ENCODE measurements at places on chromosomes 7 and 10.

DNA sequence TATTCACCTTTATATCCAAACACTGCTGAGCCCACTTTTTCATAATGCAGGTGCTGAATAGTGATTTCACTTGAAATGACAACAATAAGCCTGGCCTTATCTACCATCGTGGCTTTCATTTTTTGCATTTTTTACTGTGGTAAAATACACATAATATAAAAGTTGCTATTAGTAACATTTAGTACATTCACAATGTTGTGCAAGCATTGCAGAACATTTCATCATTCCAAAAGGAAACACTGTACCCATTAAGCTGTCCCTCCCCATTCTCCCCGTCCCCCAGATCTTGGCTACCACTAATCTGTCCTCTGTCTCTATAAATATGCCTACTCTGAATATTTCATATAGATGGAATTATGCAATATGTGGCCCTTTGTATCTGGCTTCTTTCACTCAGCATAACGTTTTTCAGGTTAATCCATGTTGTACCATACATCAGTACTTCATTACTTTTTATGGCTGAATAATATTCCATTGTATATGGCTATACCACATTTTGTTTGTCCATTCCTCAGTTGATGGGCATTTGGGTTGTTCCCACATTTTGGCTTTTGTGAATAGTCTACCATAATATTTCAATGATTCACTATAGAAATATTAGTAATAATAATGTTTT, 68.5 kb upstream of the ARID5B start:
- peak; percentile 28 for DNase-seq

- DNase-seq, result no peak
Measured at GRCh38 chr7:2260820-2261219, 18.8 kb downstream of the NUDT1 start.

- no peak for DNase-seq
Measured at GRCh38 chr10:10850214-10850613, 167.5 kb upstream of the CELF2 start.

DNA sequence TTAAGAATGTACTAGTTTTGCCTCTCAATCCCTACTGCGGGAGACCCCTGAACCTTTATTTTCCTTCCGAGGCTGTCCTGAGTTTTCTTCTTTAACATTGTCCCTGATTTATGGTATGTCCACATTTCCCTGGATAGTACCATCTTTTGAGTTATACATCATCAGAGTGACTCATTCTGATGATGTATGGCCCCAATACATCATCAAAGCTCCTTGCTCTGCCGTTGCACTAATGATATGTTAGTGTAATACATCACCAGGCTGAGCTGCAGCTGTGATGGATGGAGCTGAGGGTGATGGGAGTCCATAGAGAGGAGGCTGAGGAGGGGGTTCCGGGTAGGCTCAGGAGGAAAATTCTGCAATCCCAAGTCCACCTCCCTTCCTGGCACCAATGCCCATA, 986.5 kb downstream of the KCNMA1 start:
- no peak for DNase-seq

- no peak for DNase-seq
Measured at GRCh38 chr7:122413339-122413738, 108.8 kb upstream of the FEZF1 start.

DNA sequence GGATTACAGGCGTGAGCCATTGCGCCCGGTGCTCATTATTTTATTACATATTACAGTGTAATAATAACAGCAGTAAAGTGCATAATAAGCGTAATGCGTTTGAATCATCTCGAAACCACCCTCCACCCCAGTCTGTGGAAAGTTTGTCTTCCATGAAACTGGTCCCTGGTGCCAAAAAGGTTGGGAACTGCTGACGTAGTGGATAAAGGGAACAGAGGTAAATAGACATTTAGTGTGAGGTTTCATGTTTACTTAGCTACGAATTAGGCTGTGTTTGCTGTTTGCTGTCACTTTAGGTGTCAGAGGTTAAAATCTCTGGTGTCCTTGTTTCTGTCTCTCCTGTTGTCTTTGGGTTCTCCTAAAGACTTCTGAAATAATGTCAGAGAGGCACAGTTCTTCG, 60.3 kb upstream of the SLC39A12 start:
- no peak for DNase-seq

DNA sequence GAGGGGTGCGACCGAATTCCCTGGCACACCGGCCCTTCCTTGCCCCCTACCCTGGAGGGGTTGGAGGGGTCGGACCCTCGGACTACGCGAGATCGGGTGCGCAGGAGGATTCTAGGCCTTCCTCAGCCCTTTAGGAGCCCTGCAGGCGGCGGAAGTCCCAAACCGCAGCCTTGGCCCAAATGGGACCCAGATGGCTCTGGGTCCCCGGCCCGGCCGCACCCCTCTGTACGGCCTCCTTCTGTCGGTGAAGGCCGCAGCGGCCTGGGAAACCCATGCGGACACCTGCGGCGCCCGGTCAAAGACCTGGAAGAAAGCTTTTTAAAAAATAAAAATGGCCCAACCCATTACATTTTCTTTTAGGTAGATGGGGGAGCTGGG, 2.4 kb upstream of the VAX1 start:
- no peak for DNase-seq

DNA sequence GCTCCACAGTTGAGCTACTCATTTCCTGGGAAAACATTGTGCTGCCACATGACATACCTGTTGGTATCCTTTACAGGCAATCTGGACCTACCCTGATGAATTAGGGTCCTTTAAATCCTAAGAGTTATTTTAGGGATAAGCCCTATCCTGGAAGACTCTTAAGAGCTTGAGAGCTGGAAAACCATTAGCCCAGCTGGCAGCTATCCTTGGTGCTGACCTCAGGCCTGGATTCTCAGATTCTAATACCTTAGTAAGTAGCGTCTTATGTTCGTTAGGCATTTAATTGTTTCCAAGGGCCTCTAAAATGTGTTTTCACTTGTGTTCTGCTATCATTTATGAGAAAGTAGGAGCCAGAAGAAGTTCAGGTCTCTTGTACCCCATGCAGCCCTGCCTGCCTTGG, 93.0 kb upstream of the SORCS3 start:
- DNase-seq, result peak; percentile 3

DNA sequence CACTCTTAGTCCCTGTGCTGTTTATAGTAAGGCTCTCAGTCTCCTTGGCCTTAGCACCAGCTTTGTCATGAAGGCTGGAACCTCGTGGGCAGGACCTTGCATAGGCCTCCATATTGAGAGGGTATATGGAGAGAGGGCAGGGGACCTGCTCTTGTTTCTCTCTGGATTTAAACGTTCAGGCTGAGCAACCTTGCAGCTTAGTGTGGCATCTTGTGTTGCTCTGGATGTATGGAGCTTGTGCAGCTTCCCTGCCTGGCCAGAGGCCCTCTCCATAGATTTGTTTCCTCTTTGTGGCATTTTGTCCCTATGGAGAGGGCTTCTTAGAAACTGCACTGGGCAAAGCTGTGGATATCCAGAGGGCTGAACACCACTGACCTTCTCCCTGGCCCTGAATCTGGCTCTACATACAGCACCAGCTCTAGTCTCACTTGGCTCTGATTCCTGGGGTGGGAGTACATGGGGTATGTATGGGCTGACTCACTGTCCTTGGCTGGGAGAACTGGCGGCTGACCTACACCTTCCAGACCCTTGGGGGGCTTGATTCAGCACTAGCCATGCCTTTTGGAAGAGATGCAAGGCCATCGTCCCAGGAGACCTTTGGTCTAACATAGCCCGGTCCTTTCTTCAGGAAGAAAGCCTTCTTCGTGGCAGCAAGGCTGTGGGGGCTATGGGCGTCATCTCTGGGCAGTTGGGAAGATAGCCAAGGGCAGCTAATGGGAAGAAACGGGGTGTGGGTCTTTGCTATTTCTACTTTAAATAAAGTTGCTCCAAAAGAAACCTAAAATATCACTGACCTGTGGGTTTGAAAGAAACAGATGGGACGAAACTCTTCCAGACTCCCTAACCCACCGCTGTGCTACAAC, 30.5 kb downstream of the ITPRIP start:
- DNase-seq, result no peak

Measured in fibroblast of skin of left quadriceps (primary cell).